CD4-positive, alpha-beta T cell (primary cell): ENCODE measurements at places on chromosomes 1 and 21.

GRCh38 chr1:151851886-151852285 is 1.6 kb downstream of the THEM5 start:
- no peak for DNase-seq

GRCh38 chr21:10464975-10465374 is 56.4 kb upstream of the TPTE start:
- no peak for DNase-seq

DNA sequence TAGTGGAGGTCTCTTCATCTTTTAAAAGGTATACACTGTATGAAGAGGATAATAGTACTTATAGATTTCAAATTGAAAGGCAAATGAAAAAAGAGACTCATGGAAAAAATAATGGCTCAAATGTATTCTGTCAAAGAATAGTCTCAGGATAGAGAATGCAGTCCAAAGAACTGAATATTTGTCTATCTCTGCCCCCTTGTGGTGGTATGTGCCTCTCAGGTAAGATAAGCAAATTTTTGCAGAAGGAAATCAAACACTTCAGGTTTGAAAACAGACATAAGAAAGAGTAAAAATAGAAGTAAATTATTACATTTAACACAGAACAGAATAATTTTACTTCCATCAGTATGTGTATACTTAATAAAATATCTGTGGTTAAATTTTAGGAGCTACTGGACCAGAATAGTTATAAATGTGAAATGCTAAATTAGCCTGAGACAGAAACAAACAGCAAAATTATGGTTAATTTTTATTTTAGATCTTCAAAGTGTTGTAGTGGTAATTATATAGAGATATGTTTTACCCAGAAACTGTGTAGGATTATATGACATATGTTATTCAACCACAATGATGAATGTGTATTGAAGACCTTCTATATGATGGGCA is 164.4 kb upstream of the PALMD start:
- DNase-seq = peak; percentile 11

- DNase-seq = no peak
Observed at GRCh38 chr1:57831624-57832023, 407.8 kb upstream of the DAB1 start.

GRCh38 chr1:44154049-44154448 is 12.6 kb upstream of the KLF18 start:
- no peak for DNase-seq

- DNase-seq = no peak
Observed at GRCh38 chr21:26425576-26425975, 147.5 kb downstream of the CYYR1 start.

GRCh38 chr1:3379934-3380333 is 74.5 kb upstream of the ARHGEF16 start:
- no peak for DNase-seq

- DNase-seq = no peak
Observed at GRCh38 chr1:3664700-3665375, 12.5 kb downstream of the TP73 start.

DNA sequence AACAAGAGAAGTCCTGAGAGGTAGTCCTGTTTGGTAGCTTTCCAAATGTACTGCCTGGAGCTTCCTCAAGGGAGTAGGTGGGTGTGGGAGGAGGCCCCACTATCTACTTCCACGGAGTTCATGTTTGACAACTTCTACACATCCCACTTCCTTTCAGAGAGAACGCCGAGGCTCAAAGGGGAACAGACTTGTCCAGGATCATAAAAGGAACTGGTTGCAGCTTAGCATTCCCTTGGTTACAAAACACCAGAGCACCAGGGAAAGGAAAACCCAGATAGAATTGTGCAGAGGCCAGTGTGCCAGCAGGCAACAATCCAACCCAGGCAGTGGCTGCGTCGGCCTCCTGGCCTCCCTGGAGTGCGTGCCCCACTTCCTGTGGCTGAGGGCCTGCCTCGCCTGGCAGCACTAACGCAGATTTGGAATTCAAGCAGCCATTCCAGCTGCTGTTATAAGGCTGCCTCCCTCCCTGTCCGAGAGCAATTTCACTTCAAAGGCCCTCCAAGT is 4.2 kb upstream of the RAP1GAP start:
- DNase-seq = no peak

DNA sequence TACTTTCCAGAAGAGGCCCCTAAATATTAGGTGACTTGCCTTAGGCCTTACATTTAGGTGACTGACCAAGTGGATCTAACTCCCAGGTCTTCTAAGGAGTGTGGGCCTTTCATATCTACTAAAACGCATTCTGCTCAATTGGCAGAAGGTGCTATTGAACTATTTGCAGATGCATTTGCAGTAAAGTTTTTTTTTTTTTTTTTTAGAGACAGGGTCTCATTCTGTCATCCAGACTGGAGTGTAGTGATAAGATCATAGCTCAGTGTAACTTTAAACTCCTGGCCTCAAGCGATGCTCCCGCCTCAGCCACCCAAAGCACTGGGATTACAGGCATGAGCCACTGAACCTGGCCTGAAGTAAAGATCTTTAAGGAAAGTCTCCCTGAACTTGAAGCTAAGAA is 13.0 kb upstream of the ACBD6 start:
- DNase-seq = no peak

- DNase-seq = no peak
Observed at GRCh38 chr1:229323201-229323600, 19.6 kb downstream of the CCSAP start.

- no peak for DNase-seq
Observed at GRCh38 chr1:31911994-31912780, 26.0 kb downstream of the PTP4A2 start.

DNA sequence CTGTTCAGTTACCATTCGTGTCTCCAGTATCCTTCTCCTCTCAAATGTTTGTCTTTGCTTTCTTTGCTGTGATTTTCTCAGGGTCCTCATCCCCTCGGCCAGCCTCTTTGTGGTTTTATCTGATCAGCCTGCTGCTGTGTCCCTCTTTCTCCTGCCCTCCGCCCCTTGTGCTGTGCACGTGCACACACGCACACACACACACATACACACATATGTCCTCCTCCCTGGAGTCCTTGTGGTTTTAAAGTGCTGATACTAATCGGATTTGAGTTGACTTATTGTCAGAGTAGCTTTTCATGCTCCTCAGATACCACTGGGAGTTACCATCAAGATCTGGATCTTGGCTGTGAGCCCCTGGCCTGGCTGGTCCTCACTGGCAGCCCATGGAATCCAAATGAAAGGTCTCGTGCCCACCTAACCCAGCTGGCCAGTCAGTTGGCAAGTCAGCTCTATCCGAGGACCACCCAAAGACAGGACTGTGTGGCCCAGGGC is 34.1 kb downstream of the QSOX1 start:
- DNase-seq = no peak

GRCh38 chr1:66764994-66765578 is 12.8 kb downstream of the DYNLT5 start:
- peak; percentile 34 for DNase-seq

- DNase-seq = no peak
Observed at GRCh38 chr1:201786824-201787223, 42.1 kb upstream of the IPO9 start.

GRCh38 chr1:9823943-9824701 is at the start of gene CLSTN1:
Gene CLSTN1, minus strand, starts transcription at chr1:9823965. Its CDS starts 232 bp downstream, at chr1:9823733.
- peak; percentile 87 for DNase-seq

GRCh38 chr1:1542766-1543705 is 2.6 kb upstream of the TMEM240 start:
- no peak for DNase-seq

GRCh38 chr1:210631399-210631798 is 302.7 kb downstream of the HHAT start:
- no peak for DNase-seq

DNA sequence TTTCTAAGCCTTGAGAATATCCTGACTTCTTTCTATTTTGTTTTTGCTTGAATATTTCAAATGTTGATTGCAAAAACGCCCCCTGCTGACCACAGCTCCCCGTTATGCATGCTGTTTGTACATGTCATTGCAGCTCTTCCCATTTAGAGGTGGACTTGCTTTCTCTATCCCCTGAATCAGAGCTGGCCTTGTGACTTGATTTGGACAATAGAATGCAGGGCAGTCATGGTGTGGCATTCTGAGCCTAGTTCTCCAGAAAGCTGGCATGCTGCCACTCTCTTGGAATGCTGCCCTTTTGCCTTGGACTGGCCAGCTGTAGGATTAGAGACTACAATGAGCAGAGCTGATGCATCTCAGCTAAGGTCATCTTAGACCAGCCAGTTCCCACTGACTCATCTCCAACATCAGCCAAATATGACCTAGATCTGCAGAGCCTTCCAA is 1561.5 kb downstream of the MRPL39 start:
- DNase-seq = no peak

GRCh38 chr1:202684716-202685115 is 25.5 kb downstream of the SYT2 start:
- no peak for DNase-seq

GRCh38 chr1:204797401-204797800 is 73.3 kb upstream of the NFASC start:
- DNase-seq = no peak

DNA sequence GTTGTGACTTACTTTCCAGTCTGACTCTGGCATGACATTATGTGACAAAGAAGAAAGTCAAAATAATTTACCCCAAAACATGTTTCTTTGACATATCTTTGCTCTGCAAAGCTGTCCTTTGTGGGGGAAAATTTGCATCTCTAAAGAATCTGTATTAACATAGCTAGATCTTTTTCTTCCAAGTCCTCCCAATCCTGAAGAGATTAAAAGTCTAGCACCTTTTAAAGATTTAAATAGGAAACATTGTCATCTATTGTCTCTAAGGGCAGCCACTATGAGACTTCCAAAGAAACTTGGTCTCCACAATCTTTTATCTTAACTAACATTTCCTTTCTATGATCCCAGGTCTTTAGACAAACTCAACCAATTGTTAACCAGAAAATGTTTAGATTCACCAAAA is 16.0 kb downstream of the LRRC3 start:
- DNase-seq = no peak

DNA sequence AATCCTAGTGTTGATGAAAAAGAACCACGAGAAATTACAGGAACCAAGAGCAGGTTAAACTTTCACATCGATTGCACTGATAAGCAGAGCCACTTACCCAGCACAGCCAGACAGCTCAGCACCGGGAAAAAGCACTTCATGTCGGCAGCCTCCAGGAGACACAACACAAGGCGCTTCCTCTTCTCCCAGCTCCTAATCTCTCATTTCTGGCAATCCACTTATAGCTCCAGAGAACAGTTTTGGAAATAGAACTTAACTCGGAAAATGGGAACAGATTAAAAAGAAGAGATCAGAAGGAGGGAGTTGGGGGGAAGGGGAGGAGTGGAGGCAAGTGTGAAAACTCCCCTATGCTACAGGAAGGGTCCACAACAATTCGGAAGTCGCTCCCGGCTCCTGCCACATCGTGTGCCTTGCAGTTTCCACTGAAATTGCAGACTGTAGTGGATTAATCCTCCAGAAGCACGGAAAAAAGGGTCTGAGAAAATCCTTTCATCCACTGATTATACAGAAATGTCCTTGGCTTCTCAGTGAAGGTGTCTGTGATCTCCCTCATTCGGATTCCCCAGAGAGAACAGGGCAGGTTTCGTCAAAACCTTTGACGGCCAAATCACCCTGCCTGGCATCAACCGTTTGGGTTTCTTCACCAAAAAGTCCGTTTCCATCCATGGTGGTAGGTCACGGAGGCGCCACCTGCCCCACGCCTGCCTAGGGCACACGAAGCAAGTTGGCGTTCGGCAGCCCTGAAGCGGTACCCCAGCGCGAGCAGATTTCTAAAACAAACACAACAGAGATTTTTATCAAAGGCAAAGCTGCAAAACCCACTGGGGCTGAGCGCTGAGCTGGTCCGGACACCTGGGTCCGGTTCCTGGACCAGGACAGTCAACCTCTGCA is 1.1 kb downstream of the IGSF3 start:
- DNase-seq = no peak

- DNase-seq = no peak
Observed at GRCh38 chr1:1351511-1352427, 2.6 kb upstream of the DVL1 start.

DNA sequence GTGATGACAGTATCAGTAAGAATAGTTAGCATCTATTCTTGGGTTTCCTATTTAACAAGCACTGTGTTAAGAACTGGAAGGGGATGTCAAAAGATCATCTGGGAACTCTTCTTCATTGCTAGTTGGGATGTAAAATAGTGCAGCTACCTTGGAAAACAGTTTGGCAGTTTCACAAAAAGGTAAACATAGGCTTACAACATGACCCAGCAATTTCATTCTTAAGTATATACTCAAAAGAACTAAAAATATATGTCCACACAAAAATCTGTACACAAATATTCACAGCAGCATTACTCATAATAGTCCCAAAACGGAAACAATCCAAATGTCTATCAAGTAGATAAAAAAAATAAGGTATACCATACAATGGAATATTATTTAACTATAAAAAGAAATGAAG is 45.7 kb downstream of the DIPK1A start:
- DNase-seq = no peak

GRCh38 chr21:35566874-35567273 is 493.5 kb downstream of the SETD4 start:
- DNase-seq = no peak

DNA sequence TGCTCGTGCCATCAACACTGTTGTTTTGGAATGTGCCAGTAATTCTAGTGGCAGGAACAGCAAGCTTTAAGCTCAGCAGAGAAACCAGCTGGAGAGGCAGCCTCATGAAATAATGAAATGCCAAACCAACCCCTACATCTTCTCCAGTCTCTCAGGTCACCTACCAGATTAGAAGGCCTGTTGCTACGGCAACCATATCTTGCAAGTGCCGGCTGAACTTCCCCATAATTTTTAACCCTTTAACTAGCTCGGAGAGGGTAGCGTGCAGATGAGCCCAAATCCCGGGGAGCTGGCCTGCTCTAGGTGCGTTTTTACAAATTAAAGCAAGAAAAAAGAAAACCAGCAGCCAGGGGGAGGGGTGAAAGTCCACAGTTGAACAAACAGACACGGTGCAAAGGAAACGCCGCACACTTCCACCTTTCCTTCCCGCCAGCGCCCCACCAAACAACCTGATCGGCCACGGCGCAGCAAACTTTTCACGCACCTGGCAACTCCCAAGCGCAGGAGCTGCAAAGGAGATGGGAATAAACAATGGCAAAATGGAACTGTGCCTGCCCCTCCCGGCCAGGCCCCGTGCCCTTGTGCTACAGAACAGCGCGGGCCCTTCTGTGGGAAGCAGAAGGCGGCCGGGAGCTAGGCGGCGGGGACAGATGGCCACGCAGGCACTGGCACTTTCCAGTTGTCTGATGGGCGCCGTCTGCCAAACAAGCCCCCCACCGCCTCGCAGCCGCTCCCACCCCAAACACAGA is 50.1 kb downstream of the SSBP3 start:
- no peak for DNase-seq

DNA sequence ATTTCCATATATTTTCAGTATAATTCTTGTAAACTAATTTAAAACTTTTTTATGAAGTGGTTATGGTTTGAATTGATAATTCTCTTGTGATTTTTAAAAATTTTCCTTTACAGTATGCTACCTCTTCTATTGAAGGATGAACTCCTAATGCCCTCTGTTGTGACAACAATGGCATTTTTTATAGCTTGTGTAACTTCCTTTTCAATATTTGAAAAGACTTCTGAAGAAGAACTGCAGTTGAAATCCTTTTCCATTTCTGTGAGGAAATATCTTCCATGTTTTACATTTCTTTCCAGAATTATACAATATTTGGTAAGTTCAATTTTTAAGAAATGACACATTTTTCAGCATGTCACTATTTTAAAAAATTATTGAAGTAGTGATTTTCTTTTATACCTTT is 61.4 kb downstream of the ALG6 start:
- DNase-seq = no peak
